ENCODE measurements at places on chromosomes 2 and 18.

GRCh38 chr2:215419769-215420470, 15.9 kb downstream of the FN1 start:
- no peak for DNase-seq

DNA sequence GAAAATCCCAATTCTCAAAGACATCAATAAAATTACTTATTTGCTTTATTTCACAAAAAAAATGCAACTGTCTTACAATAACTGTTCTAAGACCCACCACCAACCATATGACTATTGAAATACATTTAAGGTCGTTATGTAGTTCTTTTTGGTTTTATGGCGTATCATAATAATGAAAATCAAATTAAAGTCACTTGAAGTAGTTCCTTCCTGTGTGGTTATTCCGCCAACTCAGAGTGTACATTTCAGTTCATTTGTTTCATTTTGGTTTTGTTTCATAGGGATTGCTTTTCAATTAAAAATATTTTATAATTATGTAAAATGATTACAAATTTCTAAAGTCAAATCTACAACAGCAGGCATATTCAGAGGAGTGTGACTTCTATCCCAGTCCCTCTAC, 45.9 kb upstream of the AAK1 start:
- no peak for DNase-seq

GRCh38 chr2:65081232-65081685, 25.0 kb downstream of the CEP68 start:
- no peak for DNase-seq

DNA sequence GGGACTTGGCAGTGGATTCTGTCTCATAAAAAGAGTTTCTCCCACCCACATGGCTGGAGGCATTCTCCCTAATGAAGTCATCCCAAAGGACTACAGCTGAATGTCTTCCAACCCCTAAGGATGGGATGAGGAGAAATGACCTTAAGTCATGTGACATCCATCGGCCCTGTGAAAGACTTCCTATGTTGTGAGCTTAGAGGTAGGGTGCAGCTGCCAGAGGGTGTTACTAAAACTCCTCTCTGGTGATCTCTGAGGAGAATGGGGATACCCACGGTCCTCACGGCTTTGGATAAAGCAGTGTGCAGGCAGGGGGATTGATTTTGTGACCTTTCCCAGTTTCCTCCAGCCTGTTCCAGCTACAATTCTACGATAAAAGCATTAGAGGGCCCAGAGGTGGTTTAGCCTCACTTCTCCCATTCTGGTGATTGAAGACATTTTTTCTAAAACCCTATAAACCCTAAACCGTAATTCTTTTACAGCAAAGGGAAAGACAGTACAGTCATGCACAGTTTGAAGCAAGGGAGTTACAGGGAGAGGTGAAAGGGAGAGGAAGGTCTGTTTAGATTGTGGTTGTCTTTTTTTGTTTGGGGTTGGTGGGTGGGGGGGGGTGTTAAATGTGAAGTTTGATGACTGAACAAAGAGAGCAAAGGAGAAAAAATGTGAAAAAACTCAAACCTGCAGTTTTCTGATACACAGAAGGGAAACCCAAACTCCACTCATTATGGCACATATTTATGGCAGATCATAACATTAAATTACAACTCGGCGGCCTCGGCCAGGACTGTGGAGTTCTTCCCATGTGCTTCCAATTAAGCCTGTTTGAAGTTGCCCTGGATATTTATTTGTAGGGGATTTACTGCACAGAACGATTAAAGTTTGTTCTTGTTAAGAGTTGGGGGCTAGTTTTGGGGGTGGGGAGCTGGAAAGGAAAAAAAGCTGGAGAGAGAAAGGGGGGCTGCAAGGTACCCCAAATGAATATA, 26.6 kb upstream of the SLC14A2 start:
- DNase-seq: no peak

- DNase-seq: no peak
Measured at GRCh38 chr2:28929581-28929980, 35.1 kb downstream of the WDR43 start.

DNA sequence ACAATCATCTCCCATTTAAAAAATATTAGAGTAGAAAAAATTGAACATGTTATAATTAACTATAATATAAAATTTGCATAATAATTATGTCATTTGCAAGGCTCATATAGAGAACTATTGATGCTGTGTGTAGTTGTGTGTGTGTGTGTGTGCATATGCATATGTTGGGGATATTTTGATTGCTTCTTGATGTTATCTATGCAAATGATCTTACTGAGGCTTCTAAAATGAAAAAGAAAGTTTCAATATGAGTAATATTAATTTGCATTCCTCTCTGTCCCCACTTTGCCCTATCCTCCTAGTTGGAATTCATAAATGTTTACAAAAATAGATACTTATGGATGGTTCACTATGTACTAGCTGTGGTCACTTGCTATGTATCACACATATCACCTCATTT, 523.3 kb downstream of the TRIB2 start:
- DNase-seq: no peak

DNA sequence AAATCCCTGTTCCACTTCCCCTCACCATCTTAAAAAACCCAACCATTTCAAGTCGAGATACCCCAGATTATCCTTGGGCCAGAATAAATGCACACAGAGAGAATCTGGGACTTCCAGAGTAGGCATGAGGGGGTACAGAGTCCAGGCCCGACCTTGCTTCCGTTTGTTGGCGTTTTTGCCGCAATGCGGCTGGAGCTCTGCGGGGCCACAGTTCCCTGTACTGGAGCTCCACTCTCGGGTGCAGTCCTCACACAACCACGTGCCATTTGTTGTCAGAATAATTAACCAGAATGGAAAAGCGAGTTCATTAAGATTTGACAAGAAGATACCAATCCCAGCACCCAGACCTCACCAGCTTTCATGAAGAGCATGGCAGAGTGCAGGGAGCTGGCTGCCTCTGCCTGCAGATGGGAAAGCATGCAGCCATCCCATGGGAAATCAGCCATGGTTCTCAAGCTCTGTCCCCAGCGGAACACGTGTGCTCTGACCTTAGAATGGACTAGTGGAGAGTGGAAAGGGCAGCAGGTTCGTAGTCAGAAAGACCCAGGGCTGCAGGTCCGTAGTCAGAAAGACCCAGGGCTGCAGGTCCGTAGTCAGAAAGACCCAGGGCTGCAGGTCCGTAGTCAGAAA, 472.8 kb downstream of the EIPR1 start:
- no peak for DNase-seq

DNA sequence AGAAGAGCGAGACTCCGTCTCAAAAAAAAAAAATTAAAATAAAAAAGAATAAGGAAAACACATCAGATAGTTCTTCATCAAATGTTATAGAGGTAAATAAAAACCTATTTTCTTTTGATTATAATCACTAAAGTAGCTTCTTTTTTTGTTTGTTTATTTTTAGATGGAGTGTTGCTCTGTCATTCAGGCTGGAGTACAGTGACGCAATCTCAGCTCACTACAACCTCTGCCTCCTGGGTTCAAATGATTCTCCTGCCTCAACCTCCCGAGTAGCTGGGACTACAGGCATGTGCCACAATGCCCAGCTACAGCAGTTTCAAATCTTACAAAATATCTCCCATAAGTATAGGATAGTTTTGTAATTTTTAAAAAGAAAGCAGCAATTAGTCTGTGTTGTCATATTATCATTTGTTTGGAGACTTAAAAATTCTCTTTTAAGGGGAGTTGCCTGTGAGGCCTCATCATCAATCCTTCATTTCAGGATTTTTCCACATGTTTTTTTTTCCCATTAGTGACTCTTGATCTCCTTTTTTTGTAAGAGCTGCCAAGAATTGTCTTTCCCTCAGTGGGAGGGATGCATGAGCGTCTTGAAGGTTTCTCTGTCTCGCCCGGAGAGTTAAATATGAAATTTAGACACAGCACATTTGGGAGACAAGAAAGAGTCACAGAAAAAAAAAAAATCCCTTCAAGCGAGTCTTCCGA, 275.9 kb downstream of the CDCA7 start:
- DNase-seq: no peak

DNA sequence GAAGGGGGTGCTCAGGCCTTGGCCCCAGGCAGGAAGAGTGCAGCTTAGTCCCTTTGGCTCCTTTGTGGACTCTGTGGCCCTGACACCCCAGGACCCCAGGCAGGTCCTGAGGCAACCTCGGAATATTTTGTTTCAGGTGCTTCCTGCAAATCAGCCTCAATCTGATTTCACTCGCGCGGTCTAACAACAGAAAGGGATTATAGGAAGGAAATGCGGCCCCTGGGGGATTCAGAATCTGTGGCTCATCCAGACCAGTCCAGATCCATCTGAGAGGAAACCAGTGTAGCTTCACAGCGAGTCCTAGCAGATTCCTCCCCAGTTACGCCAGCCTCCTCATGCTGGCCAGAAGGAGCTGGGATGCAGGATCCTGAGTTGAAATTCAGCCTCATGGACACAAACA, 59.5 kb upstream of the YWHAQ start:
- DNase-seq: peak; percentile 87

GRCh38 chr2:14221466-14221865, 411.1 kb upstream of the LRATD1 start:
- DNase-seq: no peak

DNA sequence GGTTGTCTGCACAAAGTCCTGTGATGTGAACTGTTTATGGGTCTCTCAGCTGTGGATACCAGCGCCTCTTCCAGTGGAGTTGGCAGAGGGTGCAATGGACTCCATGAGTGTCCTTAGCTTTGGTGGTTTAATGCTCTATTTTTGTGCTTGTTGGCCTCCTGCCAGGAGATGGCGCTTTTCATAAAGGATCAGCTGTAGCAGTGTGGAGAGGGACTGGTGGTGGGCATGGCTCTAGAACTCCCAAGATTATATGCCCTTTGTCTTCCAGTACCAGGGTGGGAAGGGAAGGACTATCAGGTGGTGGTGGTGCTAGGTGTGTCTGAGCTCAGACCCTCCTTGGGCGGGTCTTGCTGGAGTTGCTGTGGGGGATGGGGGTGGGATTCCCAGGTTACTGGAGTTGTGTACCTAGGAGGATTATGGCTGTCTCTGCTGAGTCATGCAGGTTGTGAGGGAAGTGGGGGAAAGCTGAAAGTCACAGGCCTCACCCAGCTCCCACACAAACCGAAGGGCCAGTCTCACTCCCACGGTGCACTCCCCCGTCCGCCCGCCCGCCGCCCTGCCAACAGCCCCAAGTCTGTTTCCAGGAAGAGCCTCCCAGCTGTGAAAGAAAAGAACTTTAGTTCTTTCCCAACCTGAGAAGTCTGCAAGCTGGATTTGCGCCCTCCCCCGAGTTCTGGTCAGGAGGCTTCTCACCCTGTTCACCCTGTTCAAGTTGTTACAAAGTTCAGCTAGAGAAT, 108.1 kb downstream of the MARCO start:
- DNase-seq: peak; percentile 77

GRCh38 chr2:150605664-150606063, 118.2 kb upstream of the RND3 start:
- DNase-seq: no peak

GRCh38 chr2:160566717-160567116, 73.1 kb upstream of the RBMS1 start:
- no peak for DNase-seq

DNA sequence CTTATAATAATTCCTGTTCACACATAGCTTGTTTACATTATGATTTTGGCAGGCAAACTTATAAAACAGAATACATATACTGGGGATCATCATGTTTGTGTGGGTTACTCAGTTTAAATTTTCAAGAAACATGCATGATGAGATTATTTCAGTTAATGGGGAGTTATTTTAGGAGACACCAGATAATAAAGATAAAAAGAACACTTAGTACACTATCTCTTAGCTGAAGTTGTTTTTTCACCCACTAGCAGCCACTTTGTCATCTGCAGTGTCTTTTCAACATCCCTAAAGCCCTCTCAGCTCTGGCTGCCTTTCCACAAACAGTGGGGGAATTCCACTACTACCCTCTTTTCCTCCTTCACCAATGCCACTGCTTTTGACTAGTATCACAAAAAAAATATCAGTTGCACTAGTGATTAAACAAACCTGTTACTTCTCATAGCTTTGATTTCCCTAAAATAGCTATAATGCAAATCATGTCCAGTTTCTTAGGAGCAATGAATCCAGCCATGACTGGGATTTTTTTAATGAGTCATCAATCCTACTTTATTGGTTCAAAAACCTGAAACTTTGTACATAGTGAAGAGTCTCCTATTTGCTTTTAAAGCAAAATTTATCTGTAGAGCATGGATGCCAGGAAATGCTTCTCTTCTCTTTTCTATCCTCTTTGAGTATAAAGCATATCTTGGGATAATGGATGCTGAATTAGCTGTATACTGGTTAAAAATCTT, 156.7 kb upstream of the TFPI start:
- DNase-seq: no peak

- DNase-seq: no peak
Measured at GRCh38 chr2:38176619-38177021, 100.7 kb upstream of the CYP1B1 start.

DNA sequence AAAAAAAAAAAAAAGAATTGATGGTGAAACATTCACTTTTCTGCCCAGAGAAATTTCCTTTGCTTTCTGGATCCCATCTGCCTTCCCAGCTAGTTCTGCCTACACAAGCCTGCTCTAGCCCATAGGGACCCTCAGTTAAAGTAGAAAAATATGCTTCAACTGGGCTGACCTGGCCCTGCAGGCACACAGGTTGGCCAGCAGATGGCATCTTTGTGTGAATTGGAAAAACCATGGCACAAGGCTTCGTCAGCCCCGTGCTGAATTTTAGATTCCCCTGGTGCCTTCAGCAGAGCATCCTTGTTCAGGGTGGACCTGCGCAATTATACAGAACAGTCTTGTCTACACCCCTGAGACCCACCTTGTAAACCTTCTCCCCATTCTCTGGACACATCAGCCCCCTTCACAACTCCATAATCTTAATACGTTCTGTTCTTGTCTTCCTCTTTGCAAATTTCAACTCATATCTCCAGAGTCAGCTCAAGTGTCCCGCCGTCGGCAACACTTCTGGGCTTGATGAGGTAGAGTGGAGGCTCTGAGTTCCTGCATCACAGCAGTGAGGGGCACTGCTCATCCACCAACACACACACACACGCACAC, 114.5 kb downstream of the INSIG2 start:
- DNase-seq: peak; percentile 70
